Neuronal stem cell (in vitro differentiated cells): ENCODE measurements at places on chromosomes 4 and X.

GRCh38 chr4:121728066-121728465 is 31.3 kb upstream of the ANXA5 start:
- DNase-seq: no peak

GRCh38 chr4:79147251-79147650 is 178.6 kb downstream of the NAA11 start:
- no peak for DNase-seq

DNA sequence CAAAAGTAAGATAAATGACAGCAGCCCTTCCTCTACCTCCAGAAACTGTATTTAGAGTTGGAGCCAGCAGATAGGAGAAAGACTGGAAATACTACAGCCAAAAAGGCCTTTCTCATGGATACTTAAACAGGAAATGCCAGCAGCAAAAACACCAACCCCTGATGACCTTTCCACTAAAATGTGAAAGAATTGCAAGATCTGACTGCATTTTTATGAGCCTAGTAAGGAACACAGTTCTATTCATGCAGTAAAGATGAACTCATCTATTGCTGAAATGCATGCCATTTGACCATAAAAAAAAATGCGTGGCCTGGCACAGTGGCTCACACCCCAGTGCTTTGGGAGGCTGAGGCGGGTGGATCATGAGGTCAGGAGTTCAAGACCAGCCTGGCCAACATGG is 19.9 kb downstream of the ABCG2 start:
- DNase-seq: no peak

- DNase-seq: no peak
Observed at GRCh38 chr4:87010192-87010591, 75.4 kb downstream of the AFF1 start.

DNA sequence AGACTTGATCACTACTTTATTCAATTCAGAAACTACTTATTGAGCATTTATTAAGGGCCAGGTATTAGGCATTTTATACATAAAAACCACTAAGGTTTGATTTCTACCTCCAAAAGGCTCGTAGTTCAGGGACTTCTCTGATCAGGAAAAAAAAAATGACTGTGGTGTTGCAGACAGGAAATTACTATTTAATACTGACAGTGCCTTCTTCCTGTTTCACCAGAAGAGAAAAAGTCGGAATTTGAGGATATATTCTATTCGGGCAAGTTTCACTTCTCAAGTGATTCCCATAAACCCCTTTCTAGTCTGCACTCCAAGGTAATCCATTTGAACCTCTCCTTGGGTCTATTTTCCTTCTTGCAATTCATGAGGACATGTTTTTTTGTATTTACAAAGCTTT is 15.3 kb upstream of the TASL start:
- no peak for DNase-seq

DNA sequence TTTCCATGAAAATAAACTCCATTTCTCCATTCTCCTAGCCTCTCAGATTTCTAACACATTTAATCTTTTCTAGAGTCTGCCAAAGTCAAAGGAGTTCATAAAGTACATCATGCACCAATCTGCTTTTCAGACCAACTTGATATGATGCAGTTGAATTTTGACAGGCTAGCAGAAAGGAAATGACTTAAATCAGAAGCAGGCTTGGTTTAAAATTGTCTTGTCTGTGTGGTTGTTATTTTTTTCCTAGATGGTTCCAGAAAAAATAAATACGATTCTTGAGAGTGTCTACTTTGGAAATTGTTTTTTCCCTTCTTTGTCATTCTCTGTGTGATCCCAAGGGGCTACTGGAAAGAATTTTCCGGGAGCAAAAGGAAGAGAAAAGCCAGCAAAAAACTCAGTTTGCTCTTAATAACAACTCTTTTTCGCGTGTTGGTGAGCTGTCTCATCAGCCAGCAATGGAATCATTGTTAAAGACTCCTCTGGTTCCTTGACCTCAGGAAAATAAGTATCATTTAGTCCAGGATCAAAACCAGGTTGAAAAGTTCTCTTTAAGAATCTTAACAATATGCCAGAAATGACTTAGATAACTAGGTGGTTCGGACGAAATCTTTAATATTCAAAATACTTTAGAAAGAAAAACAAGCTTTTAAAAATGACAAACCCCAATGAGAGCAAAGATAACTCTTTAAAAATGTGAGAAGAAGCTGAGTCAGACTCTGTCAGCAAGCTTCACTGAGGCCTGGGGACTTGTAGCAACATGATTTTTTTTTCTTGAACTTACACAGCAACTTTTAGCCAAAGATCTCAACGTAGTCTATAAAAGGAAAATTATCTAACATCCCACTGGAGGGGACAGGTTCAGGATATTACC is 49.7 kb upstream of the GAB1 start:
- DNase-seq: no peak

- DNase-seq: no peak
Observed at GRCh38 chr4:159077702-159078495, 25.0 kb upstream of the RAPGEF2 start.

DNA sequence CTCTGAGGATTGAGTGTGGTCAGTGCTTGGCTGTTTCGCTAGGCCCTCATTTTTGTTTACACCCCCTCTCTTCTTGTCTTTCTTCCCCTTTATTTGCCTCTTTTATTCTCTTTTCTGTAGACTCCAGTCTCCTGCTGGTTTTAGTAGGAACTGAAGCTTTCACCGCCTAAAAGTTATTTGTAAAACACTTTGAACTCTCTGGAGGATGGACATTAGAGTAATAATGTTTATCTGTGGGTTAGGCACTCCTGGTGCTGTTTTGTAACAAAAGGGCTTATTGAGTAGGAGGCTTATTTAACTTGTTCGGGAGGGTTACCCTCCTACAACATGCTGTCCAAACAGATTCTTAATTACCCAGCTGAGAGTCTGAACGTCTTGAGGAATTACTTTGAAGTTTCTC is 1.6 kb upstream of the ARHGAP10 start:
- peak; percentile 33 for DNase-seq

DNA sequence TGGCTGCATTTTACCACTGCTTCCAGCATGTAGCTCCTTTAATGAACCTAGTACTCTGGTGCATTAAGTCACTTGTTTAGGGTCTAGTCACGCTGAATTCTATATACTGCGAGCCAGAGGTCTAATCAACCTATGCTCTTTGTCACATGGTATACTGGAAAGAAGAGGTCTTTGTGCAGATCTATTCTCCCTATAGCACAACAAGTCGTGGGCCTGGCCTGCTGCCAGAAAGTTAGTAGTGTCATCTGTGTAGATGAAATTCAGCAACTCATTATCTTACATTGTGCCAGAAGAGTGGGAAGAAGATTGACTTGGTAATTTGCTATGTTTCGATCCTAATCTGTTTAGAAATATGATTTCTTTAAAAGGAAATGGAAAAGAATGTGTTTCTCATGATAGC is 80.8 kb downstream of the AWAT2 start:
- DNase-seq: no peak

GRCh38 chrX:7574325-7574724 is 268.6 kb upstream of the VCX start:
- DNase-seq: peak; percentile 11

DNA sequence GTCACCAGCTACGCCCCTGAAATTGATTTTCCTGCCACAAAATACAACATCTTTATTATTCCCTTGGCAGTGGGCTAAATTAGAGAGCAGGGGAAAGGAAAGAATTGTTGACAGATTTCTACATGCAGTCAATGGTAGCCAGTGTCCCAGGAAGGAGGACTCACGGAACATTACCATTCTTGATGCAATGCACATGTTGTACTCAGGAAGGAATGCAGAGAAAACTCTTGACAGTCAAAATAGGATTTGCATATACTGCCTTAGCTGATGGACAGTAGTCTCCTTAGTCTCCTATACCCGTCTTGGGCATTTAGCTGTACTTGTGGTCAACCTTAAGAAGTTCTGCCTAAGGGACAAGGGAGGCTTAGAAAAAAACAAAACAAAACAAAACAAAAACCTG is 158.0 kb upstream of the GYPA start:
- DNase-seq: no peak

GRCh38 chr4:157219711-157220370 is 687 bp upstream of the GRIA2 start:
- DNase-seq: no peak

DNA sequence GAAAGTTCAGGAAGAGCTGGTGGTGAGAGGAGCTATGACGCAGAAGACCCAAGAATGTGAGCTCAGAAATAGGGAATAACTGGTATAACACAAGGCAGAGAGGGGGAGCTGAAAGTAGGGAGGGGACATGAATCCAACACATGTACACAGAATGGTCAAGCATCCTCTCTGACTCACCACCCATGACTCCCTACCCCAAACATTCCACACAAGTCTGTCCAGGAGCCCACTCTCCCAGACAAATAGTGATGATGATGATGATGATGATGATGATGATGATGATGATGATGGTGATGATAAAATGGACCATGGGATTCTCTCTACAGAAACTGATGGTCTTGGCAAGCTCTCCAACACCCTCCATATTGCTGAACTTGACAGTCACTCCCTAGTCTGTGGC is 46.4 kb downstream of the NAT8L start:
- no peak for DNase-seq
